ENCODE measurements at places on chromosomes 5 and 9.
A peak's percentile ranks its signal among the peaks of the same experiment; 100 is the strongest.

DNA sequence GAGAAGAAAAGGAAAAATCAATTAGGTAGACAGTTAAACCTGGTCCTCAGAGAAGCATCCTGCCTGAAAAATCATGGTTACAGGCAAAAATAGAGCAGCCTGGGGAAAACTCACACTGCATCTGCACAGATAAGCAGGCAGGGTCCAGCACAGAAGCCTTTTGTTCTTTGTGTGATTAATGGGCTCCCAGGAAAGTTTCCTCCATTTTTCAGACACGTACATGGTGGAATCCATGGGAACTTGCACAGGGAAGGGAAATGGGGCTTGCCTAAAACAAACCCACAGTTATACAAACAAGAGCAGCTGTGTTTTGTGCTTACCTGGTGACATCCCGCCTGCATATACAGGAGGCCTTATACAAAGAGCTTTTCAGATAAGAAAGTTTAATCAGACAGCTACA lies 243.9 kb upstream of the ATP10B start:
- DNase-seq: no peak

- DNase-seq: no peak
Measured at GRCh38 chr9:35619800-35620158, 1.6 kb upstream of the CD72 start.

DNA sequence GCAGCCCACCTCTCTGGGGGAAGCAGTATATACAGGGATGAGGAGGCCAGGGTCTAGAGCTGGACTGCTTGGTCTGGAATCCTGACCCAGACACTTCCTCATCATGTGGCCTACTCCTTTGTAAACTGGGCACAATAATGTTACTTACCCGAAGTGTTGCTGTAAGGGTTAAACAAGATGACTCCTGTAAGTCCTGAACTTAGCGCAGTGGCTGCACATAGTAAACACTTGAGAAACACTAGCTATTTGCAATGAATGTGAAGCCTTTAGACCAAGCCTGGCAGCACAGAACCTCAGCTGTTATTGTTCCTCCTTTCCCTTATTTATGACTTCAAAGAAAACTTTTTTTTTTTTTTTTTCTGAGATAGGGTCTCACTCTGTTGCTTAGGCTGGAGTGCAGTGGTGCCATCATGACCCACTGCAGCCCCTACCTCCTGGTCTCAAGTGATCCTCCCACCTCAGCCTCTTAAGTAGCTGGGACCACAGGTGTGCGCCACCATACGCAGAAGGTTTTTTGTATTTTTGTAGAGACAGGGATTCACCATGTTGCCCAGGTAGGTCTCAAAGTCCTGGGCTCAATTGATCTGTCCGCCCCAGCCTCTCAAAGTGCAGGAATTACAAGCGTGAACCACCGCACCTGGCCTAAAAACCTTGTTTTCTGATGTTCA lies 96.2 kb upstream of the IL6ST start:
- no peak for DNase-seq

DNA sequence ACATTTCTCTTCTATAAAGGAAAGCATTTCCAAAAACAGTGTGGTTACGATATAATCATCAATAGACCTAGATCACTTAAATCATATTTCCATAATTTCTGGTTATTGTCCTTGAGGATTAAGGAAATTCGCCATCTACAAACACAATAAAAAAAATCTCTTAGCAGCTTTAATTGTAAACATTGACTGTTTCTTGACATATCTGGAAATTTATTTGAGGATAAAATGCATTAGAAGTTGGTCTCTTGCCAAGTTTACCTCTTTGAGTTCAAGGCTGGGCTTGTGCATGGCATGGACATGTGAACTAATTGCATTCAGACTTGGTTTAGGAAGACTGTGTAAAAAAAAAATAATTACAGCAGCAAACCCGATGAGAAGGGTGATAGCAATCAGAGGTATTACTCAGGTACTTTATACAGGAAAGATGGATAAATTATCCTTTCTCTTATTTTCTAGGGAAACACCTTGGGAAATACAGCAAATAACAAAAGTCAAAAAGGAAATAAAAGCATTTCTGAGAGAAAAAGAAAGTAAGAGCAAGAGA lies 237.9 kb downstream of the SLF1 start:
- DNase-seq: no peak

DNA sequence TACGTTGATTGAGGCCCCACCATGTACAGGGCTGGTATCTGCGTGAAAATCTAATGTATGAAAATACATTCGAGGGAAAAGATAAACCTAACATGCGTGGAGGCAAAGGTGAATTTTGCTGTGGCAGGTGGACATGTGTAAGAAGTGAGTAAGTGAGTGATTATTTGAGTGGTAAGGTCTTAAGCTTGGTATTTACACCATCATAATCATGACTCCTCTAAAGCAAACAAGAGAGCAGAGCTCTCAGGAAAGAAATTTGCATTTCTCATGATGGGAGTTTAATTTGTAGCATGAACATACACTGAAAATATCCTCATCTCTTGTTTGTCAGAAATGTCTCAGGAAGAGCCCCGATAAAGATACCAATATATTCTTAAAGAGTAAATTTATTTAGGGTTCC lies 260.6 kb downstream of the PSAT1 start:
- DNase-seq: no peak

DNA sequence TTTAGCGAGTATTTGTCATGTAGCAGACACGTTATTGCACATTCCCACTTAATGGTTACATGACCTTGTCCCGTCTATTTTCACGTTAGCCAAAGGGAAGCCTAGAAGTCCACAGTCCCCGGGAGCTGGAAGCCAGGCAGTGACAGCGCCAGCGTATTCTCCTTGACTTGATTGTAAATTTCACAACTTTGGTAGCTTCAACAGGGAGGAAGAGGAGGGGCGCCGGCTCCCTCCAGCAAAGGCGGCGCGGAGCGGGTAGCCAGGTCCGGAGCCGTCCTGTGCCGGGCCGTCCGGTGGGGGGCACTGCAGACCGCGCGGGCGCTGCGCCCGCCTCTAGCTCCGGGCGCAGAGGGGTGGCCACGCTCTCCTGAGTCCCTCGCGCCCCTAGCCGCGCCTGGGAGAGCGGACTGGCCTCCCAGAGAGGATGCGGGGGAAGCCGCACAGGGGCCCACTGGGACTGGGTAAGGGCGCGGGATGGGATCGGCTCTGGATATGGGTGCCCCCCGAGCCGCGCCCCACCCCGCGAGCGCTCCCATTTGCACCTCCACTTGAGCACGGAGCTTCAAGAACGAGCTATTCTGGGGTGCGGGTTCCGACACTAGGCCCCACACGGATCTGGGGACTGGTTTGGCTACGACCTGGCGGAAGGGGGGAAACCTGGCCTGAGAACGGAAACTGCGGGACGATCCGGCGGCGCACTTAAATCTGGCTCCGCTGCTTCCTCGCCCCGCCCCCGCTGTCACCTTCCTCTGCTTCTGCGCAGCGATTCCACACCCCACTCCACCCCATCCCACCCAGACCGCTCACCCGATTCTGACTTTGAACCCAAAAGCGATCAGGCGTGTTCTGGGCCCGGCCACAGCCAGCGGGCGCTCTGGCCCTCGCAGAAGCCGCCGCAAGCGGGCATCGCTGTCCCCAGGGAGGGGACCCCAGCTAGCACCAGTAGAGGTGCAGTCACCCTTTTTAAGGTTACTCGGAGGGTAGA lies 23.8 kb downstream of the KLF4 start:
- no peak for DNase-seq

- no peak for DNase-seq
Measured at GRCh38 chr9:18422296-18423036, 51.5 kb upstream of the ADAMTSL1 start.

GRCh38 chr5:107321906-107322305 lies 348.8 kb downstream of the EFNA5 start:
- no peak for DNase-seq

DNA sequence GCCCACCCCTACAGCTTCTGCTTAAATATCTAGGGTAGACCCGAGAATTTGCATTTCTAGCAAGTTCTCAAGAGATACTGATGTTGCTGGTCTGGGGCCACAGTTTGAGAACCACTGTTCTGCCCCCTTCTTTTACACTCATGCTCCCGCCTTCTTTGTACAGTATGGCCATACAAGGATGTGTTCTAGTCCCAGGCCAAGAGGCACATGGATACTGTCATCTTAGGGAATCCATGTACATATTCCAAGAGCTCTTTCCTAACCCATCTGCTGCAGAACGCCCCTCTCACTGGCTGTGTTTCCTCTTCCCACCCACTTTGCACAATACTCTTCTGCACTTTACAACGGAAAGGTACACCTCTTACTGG lies 44.4 kb downstream of the FGF18 start:
- no peak for DNase-seq

GRCh38 chr5:56763711-56764466 lies 51.5 kb upstream of the MAP3K1 start:
- no peak for DNase-seq

- DNase-seq: peak; percentile 12
Measured at GRCh38 chr9:37410969-37411785, 11.3 kb upstream of the GRHPR start.

DNA sequence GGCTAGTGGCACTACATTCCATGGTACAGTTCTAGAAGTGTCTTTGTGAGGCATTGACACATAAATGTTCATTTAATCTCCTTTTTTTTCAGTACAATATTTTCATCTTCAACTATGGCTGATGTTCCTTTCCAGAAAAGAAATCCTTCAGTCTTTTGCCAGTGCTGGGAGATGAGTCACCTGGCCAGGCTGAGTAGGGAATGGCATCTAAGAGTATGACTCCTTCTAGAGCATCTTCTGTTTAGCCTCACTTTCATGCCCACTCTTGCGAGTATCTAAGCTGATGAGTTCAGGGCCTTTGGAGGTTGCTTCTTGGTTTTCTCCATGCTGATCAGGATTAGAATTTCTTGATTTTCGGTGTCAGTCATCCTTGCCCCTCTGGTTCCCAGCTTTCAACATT lies 124.4 kb downstream of the SLC28A3 start:
- DNase-seq: no peak

- DNase-seq: no peak
Measured at GRCh38 chr5:34916518-34916917, 1.0 kb downstream of the BRIX1 start.

DNA sequence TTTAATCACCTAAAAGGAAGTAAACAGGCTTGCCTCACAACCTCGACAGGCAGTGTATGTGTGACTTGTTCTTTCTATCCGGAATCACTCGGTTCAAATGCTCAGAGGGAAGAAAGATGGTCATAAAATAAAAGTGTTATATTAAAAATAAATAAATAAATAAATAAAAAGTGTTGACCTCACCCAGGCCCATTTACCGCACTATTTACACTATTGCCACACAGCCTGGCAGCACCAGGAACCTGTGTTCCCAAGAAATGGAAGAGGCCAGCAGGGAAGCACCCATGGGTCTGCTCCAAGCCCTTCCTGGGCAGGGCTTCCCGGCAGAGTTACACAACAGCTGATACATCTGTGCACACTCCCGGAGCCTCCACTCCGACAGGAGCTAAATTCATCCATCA lies 127.9 kb downstream of the EFNA5 start:
- DNase-seq: no peak

DNA sequence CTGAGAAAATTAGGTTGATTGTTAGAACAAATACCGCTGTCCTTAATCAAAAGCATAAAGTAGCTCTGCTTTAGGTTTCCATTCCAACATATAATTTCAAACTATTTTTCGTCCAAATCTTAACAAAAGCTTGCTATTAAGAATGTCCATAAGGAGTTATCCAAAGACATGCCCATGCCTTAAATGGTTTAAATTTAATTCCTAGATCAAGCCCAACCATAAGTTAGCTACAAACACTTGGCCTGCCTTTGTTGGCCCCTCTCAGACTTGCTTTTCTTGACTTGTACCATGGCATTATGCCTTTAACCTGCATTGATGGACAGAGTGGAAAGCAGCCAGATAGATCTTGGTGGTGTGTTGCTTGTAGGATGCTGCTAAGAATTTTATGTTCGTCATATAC lies 8.8 kb downstream of the GARNL3 start:
- no peak for DNase-seq

- DNase-seq: no peak
Measured at GRCh38 chr9:124259158-124259808, 1.5 kb downstream of the NEK6 start.

GRCh38 chr5:6264394-6264793 lies 114.0 kb downstream of the MED10 start:
- no peak for DNase-seq

- DNase-seq: no peak
Measured at GRCh38 chr5:170769246-170769645, 14.3 kb upstream of the GABRP start.

DNA sequence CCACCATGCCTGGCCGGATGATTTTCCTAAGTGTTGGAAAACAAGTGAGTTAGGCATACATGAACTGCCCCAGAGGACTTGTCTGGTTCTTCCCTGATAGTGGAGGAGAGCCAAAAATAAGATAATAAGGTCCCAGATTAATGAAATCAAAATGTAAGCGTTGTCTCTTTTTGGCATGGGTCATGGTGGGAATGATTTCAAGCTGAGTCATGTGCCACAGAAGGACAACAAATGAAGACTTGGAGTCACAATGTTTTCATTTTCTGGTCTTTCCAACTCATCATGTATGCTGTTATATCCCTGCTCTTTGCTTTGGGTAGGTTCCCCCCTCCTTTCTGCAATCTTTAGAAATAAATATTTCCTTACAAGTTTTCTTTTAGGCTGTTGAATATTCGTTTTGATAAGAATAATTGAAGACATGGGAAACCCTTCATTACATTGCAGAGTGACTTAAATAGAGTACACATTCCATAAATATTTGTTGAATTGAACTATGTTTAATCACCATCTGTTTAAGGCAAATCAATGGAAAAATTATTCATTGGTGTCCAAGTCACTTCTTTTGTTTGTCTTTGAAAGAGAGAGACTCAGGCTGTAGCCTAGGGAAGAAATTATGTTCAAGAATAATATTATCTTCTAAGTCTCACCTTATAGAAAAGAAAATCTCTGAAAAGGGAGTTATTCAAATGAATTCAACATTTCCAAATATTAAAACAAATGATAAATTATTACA lies 196.3 kb downstream of the CSNK1G3 start:
- no peak for DNase-seq

- no peak for DNase-seq
Measured at GRCh38 chr9:81266086-81266485, 423.3 kb downstream of the TLE1 start.

DNA sequence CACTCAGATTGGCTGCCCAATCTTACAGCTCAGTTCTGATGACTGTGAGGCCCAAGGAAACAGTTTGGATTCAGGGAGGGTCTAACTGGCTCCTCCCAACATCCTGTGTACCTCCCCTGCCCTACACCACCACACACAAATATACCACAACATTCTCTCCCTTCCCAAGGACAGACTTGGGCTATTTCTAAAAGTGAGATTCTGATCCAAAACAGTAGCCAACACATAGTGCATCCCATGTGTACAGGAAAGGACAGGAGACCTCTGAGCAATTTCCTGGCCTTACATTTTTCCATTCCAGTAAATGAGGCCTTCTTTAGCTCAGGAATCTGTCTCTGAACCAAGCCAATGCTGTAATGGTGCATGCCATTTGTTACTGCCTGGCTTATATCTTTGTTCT lies 20.8 kb downstream of the ZNF366 start:
- no peak for DNase-seq

- DNase-seq: no peak
Measured at GRCh38 chr5:17802256-17802655, 168.0 kb downstream of the TAF11L14 start.

- DNase-seq: no peak
Measured at GRCh38 chr5:172648755-172649154, 7.7 kb downstream of the NEURL1B start.

GRCh38 chr5:135241536-135241935 lies 157.5 kb downstream of the MACROH2A1 start:
- no peak for DNase-seq

- no peak for DNase-seq
Measured at GRCh38 chr5:153881687-153882086, 157.0 kb downstream of the FAM114A2 start.

- no peak for DNase-seq
Measured at GRCh38 chr9:123120131-123120530, 86.7 kb downstream of the GPR21 start.
